ENCODE measurements at places on chromosomes 16 and 17. TPM values are rescaled to one million over a fixed set of nuclear protein-coding genes. Genes with fewer than 3 reads are reported as not detected.

The MAPT gene
- total RNA-seq: under 0.01 TPM

The GP1BA gene
- not detected for total RNA-seq

The EPN3 gene
- not detected for total RNA-seq

The CHST6 gene
- total RNA-seq: 0.77 TPM

The WWP2 gene
- 21.3 TPM for total RNA-seq

The KRTAP2-2 gene
- not detected for total RNA-seq

The SLC25A39 gene
- 83.4 TPM for total RNA-seq
